HCEC 1CT (cell line): ENCODE measurements at places on chromosomes 12 and 14.

DNA sequence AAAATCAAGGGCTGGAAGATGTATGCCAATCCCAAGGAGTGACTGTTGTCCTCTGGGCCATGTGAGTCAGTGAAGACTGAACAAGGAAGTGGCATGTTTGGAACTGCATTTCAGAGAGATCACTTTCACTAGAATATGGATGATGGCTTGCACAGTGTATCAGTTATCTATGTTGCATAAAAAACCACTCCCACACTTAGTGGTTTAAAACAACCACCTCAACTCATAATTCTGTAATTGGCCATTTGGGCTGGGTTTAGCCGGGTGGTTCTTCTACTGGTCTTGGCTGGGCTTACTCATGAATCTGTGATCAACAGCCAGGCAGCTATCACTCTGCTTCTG is 15.4 kb downstream of the BDKRB1 start:
- DNase-seq: no peak

DNA sequence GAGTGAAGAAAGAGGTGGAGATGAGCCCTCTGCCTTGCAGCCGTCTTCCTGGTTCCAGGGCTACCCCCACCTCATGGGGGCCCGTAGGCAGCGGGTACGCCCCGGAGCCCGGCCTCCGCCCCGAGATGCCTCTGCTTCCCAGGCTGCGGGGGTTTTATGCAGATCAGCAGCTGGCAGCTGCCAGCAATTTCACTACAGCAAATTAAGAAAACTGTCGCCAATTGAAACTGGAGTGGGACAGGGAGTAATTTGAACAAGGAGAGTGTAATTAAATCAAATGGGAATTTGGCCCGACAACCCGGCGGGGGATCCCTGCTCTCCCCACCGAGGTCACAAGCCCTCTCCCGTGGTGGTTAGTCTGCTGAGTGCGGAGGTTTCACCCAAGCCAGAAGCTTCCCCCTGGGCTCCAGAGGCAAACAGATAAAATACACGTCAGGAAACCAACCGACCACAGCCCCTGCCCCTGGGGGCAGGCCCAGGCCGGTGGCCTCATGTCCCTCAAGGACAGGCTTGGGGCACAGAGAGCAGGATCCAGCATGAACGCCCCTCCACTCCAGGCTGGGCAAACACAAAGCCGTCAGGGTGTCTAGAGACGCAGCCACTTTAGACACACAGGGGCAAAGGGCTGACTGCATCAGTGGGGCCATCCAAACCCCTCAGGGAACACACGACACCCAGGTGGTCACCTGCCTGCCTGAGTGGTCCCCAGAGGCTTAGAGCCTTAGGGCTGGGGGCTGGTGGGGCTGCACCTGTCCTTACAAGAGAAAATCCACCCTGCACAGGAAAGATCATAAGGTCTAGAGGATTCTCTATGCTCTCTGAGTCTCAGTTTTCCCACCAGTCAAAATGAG is 53.8 kb downstream of the TESC start:
- DNase-seq: no peak

GRCh38 chr12:48859607-48860006 is 6.1 kb downstream of the RND1 start:
- DNase-seq: no peak

DNA sequence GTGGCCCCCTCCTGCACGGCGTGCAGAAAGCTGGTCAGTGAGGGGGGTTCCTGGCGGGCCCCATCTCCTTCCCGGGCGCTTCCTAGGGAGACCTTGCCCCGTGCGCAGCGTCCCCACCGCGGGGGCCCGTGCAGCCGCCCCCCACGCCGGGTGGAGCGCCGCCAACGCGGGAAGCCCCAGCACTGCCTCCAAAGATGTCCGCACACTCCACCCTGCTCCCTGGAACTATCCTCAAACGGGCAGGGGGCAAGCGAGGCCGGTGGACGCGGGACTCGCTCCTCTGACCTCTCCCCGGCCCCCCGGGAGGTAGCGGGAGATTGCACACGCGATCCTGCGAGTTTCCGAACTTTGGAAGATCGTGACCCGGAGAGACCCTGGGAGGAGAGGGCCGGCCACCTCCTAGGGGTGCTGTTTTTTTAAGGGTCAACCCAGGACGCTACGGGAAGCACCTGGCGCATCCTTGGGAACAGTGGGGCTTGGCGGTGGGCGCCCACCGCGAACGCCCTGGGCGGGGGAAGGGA is 1.5 kb upstream of the FZD10 start:
- no peak for DNase-seq
